Adrenal gland (tissue), 19 donors: ENCODE measurements at places on chromosomes 2 and 18.

GRCh38 chr2:122145856-122146255 lies 390.4 kb downstream of the TSN start:
- DNase-seq: no peak
- H3K27me3 ChIP-seq: no peaks in the 10 kb centered on the region
- H3K27ac ChIP-seq: no peak overlapping the region

DNA sequence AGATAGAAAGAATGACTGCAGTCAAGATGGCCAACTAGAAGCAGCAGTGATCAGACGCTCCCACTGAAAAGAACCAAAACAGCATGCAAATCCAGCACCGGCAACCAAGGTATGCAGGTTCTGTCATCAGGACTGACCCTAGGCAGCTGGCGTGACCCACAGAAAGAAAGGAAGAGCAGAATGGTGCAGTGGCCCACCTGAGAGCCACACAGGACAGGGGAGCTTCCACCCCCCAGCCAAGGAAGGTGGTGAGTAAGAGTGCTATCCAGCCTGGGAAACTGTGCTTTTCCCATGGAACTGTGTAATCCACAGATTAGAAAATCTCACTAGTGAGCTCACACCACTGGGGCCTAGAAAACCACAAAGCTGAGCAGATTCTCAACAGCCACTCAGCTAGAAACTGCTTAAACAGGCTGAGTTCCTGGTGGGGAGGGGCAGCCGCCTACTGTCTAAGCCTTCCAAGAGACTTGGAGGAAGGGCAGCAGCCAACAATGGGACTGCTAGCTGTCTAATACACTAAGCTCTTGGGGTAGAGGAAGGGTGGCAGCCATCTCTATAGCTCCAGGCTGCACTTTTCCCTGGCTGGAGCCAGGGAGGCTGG lies 127.9 kb downstream of the EVA1A start:
- no peak for DNase-seq
- H3K36me3 ChIP-seq: no peaks in the 10 kb centered on the region
- no peak overlapping the region for H3K27ac ChIP-seq
- no peak overlapping the region for H3K4me3 ChIP-seq
- no peaks in the 10 kb centered on the region for H3K4me1 ChIP-seq

- H3K4me3 ChIP-seq: no peak overlapping the region
- H3K27me3 ChIP-seq: no peaks in the 10 kb centered on the region
- H3K27ac ChIP-seq: no peak overlapping the region
- DNase-seq: no peak
- H3K4me1 ChIP-seq: no peaks in the 10 kb centered on the region
These were observed 119.7 kb upstream of the ETAA1 start for GRCh38 chr2:67277450-67277849.

- H3K36me3 ChIP-seq: no peaks in the 10 kb centered on the region
- no peak overlapping the region for H3K27ac ChIP-seq
- H3K4me1 ChIP-seq: peaks cover 6% of the 10 kb centered on the region
These were observed 3.3 kb upstream of the PROC start for GRCh38 chr2:127414638-127415592.

DNA sequence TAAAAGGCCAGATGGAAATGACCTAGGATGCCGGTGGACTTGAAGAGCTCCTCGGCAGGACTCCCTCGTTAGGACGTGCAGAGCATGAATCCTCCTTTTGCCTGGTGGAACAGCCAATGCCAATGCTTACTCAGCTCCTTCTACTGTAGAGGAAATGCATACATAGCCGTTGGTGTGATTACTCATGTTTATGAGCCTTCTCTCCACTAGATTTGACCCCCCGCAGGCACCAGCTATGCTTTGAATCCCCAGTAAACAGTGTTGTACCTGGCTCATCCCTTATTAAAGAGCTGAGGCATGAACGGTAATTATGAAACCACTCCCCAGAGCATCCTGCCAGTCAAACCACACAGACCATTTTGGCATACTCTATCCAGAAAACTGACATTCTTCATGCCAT lies 172.8 kb downstream of the ANTXR1 start:
- DNase-seq: no peak
- no peaks in the 10 kb centered on the region for H3K27me3 ChIP-seq
- H3K4me1 ChIP-seq: peaks cover 6% of the 10 kb centered on the region
- no peak overlapping the region for H3K27ac ChIP-seq
- no peak overlapping the region for H3K4me3 ChIP-seq

GRCh38 chr18:48800466-48800865 lies 150.3 kb downstream of the SMAD7 start:
- DNase-seq: peak; percentile 18
- no peaks in the 10 kb centered on the region for H3K27me3 ChIP-seq
- no peak overlapping the region for H3K27ac ChIP-seq
- no peaks in the 10 kb centered on the region for H3K36me3 ChIP-seq
- H3K4me3 ChIP-seq: no peak overlapping the region
- H3K4me1 ChIP-seq: peaks cover 6% of the 10 kb centered on the region

DNA sequence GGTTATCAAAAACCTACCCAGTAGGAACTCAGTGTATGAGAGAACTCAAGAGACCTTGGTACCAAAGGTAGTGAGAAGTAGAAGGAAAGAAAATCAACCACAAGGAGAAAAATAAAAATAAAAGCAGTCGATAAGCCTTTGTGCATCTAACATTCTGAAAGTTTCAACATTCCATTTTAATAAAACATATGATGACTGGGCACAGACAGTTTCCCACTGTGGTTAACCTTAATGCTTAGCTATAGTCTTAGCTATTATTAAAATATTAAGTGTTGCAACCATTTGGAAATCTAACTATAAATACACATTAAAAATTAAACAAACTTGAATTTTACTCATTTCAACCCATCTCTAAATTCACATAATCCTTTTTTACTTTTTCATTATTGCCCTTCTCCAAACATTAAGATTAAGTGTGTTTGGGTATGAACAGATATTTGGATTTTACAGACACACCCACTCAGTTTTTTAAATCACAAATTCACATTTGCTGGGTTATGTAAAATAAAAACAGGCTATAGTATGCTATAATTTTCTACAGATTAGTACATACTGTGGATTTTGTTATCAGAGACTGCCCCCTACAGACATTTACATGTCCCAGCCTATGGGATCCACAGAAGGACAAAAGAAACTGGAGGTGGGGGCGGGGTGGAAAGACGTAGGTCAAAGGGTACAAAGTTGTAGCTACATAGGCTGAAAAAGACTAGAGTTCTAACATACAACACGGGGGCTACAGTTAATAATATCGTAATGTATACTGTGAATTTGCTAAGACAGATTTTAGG lies 32.8 kb downstream of the SRBD1 start:
- H3K4me3 ChIP-seq: no peak overlapping the region
- H3K4me1 ChIP-seq: no peaks in the 10 kb centered on the region
- no peaks in the 10 kb centered on the region for H3K36me3 ChIP-seq
- H3K27me3 ChIP-seq: no peaks in the 10 kb centered on the region
- no peak for DNase-seq

GRCh38 chr2:234690569-234691213 lies 193.8 kb upstream of the ARL4C start:
- H3K27ac ChIP-seq: peak overlapping the region; percentile 60
- H3K27me3 ChIP-seq: no peaks in the 10 kb centered on the region
- no peaks in the 10 kb centered on the region for H3K36me3 ChIP-seq
- H3K4me3 ChIP-seq: no peak overlapping the region
- H3K4me1 ChIP-seq: peaks cover 10% of the 10 kb centered on the region
- DNase-seq: peak; percentile 31

DNA sequence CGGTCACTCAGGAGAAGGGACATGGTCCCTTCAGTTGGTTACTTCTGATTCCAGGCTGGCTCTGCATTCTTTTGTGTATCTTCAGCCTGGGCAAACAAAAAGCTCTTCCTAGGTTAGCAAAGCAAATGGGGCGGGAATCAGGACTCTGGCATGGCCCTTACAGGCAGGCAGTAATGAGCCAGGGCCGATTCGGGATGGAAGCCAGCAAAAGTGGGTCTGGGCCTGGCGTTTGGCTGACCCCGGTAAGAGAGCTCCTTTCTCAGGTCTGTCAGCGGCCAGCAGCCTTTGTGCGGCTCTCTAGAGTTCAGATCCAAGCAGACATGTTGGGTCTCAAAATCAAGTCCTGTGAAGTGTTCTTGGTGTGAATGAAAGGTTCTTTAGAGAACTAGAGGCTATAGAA lies 81.5 kb upstream of the EML6 start:
- H3K27me3 ChIP-seq: no peaks in the 10 kb centered on the region
- H3K27ac ChIP-seq: peak overlapping the region; percentile 88
- H3K36me3 ChIP-seq: no peaks in the 10 kb centered on the region

GRCh38 chr2:60867007-60867406 lies 14.4 kb upstream of the REL start:
- no peaks in the 10 kb centered on the region for H3K27me3 ChIP-seq
- no peak overlapping the region for H3K4me3 ChIP-seq
- no peaks in the 10 kb centered on the region for H3K36me3 ChIP-seq
- no peak for DNase-seq
- no peak overlapping the region for H3K27ac ChIP-seq
- H3K4me1 ChIP-seq: peaks cover 6% of the 10 kb centered on the region

GRCh38 chr2:10161206-10161931 lies 38.8 kb downstream of the RRM2 start:
- H3K27ac ChIP-seq: no peak overlapping the region
- H3K4me1 ChIP-seq: no peaks in the 10 kb centered on the region
- no peak for DNase-seq
- H3K4me3 ChIP-seq: no peak overlapping the region
- H3K27me3 ChIP-seq: no peaks in the 10 kb centered on the region

DNA sequence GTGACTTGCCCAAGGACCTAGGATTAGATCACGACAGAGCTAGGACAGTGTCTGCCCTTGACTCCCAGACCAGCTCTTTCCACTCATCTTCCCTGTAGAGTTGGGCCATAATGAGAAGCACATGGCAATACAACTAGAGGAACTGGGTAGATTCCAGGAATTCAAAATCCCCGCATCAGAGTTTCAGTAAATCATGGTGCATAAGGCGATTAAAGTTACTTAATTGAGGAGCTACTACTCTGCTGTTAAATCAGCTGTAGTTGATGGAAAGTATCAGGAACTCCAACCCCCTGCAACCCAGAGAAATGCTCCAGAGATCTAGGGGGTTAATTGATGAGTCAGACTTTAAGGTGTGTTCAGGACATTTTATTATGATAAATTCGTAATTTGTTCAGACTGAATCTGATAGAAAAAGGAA lies 5.7 kb downstream of the ANTXR1 start:
- H3K36me3 ChIP-seq: no peaks in the 10 kb centered on the region
- no peak overlapping the region for H3K27ac ChIP-seq
- no peaks in the 10 kb centered on the region for H3K27me3 ChIP-seq
- no peak for DNase-seq
- H3K4me1 ChIP-seq: peaks cover 8% of the 10 kb centered on the region
- H3K4me3 ChIP-seq: no peak overlapping the region

GRCh38 chr2:172079416-172079815 lies 5.9 kb upstream of the DLX1 start:
- H3K27ac ChIP-seq: no peak overlapping the region
- H3K4me3 ChIP-seq: no peak overlapping the region
- H3K4me1 ChIP-seq: peaks cover 12% of the 10 kb centered on the region
- no peaks in the 10 kb centered on the region for H3K36me3 ChIP-seq

- peak overlapping the region; percentile 3 for H3K27ac ChIP-seq
- peaks cover 7% of the 10 kb centered on the region for H3K4me1 ChIP-seq
- no peaks in the 10 kb centered on the region for H3K27me3 ChIP-seq
- peak; percentile 57 for DNase-seq
- H3K36me3 ChIP-seq: no peaks in the 10 kb centered on the region
- H3K4me3 ChIP-seq: no peak overlapping the region
These were observed 16.0 kb downstream of the PDCD1 start for GRCh38 chr2:241842620-241843211.
